D341Med (cell line): ENCODE measurements at places on chromosomes 1 and 21.

GRCh38 chr1:66250075-66250474 lies 283.9 kb upstream of the SGIP1 start:
- no peak for DNase-seq

DNA sequence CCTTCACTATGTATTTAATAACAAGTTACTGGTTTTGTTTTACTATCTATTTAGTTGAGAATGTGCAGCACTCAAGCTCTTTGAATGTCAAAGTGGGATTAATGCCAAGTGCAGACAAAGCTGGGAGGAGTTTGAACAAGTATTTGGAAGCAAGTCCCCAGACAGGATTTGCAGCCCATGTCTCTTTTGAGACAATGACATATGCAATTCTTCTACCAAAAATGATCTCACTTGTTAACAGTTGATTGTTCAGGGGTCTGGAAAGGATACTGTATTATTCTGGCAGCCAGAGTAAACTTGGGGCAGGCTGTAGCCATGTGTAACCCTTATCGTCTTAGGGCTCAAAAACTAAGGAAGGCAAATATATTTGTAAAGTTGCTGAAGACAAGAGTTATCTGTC lies 15.8 kb downstream of the COLGALT2 start:
- DNase-seq = no peak

DNA sequence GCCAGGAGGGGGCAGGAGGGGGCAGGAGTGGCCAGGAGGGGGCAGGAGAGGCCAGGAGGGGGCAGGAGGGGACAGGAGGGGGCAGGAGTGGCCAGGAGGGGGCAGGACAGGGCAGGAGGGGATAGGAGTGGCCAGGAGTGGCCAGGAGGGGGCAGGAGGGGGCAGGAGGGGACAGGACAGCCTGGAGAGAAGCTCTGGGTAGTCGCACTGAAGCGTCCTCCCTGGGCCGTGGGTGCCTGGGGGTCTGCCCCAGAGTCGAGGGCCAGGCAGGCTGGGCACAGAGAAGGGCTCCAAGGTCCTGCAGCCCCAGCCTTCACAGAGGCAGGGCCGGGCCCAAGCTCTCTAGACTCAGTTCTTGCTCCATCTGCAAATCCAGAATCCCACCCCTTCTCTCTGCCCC lies 22.9 kb downstream of the MEGF6 start:
- DNase-seq = no peak

GRCh38 chr1:3313576-3313950 lies 140.9 kb upstream of the ARHGEF16 start:
- no peak for DNase-seq

GRCh38 chr1:211280910-211281309 lies 21.7 kb downstream of the RCOR3 start:
- no peak for DNase-seq

DNA sequence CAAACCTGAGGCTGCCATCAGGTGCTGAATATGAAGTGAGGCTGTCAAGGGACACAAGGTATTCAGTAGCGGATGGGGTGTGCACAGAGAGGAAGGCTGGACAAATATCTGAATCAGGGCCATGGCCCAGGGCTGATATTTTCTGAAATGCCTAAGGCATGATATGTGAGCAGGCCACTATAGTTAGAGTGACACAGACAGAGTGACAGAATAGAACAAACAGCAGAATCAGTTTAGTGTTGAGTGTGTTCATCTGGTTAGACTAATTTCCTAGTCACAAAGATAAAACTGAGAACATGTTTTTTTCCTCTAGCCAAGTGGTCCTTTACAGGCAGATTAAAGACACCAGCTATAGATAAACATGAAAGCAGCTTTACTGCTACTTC lies 3.9 kb downstream of the OVAAL start:
- DNase-seq = no peak

DNA sequence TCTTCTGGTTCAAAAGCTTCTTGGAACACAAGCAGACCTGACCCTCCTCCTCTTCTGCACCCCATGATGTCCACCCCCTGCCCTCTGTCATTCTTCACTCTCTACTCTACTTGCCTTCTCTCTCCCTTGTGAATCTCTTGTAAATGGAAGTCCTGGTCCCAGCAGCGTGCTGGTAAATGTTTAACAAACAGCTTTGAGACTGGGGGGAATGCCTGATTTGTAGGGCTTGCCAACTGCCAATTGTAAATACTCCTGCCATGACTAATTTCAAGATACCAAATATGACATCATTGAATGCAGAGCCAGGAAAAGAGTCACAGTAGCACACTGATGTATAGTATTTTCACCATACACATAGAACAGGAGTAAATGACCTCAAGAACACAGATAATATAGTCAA lies 40.9 kb upstream of the LRRN2 start:
- peak; percentile 2 for DNase-seq

- no peak for DNase-seq
Observed at GRCh38 chr1:12507631-12508030, 110.4 kb downstream of the DHRS3 start.

DNA sequence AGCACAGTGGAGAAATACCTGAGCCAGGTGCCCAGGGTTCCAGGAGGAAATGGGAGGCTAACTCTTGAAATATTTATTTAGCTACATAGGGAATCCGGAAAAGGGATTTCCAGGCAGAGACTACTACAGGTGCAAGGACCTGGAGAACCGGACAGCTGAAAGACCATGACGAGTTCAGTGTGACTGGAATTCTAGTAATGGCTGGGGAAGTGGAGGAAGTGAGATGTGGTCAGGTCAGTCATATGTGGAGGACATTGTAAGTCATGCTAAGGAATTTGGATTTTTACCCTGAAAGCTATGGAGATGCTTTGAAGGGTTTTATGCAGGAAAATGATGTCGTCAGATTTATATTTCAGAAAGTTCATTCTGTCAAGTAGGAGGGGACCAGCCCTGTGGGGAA lies 1.8 kb downstream of the CAP1 start:
- DNase-seq = no peak

- DNase-seq = no peak
Observed at GRCh38 chr1:231591466-231591865, 35.1 kb upstream of the DISC1 start.

DNA sequence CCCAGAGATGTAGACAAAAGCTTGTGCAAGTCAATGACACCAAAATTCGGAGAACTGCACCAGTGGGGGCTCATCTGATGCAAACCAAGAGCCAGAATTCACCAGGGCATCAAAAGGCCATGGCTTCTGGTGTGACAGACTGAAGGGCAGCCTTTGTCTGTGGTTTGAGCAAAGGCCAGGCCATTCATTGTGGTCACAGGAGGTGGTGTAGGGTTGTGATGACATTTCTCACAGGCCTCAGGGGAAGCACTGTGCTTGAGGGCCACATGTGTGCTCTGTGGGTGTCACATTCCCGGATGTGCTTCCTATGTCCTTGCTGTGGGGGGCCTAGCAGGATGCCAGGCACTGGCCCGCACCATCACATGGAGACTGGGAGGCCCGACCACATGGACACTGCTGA lies 22.5 kb upstream of the KCNE1 start:
- no peak for DNase-seq

DNA sequence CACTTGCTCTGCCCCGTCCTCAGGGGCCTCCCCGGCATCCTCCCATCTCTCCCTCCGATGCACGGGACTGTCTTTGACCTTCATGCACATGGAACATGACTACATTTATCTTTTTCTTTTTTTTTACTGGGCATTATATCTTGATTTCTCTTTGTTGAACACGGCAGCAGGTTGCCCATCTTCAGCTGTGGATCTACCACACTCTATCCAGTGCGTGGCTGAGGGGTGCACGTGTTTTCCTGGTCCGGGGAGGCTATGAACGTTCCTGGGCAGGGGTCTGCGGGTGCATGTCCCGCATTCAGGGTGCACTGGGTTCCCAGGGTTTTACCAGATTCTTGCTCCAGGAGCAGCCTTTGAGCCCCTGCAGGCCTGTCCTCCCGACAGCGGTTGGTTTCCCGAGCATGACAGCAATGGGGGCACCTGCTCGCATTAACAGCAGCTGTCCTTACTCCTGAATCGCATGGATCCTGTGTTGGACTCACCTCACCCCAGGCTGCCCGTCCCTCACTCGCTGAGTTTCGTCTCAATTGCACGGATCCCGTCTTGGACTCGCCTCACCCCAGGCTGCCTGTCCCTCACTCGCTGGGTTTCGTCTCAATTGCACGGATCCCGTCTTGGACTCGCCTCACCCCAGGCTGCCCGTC lies 7.4 kb downstream of the POFUT2 start:
- no peak for DNase-seq

DNA sequence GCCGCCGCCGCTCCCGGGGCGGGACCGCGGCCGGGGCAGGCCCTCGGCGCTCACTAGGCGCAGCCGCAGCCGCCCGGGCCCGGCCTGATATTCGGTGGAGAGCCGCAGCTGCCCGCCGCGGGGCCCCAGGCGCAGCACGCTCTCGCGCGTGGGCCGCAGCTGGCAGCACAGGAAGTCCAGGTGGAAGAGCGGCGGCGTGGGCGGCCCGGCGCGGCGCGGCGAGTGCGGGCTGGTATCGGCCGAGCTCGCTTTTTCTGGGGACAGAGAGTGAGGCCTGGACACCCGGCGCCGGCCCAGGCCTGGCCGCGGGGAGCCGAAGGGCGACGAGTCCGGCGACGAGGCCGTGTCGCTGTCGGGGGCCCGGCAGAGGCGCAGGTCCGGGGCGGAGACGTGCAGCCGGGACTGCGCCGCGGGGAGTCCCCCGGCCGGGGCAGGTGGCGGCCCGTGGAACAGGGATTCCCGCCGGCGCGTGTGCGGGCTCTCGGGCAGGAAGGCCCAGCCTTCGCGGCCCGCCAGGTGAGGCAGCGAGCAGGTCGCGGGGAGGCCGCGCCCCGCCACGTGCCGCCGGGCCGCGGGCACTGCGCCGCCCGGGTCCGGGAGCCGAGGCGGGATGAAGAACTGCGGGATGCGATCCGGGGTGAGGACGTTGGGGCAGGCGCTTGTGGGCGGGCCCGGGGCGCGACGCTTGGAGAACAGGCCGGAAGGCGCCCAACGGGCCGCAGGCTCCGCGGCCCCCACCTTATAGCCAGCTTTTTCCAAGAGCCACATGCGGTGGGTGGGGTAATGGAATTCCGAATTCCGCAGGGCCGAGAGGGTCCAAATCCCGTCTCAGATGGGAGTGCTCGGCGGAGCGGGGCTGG lies 1.2 kb downstream of the C2CD4D start:
- peak; percentile 78 for DNase-seq

DNA sequence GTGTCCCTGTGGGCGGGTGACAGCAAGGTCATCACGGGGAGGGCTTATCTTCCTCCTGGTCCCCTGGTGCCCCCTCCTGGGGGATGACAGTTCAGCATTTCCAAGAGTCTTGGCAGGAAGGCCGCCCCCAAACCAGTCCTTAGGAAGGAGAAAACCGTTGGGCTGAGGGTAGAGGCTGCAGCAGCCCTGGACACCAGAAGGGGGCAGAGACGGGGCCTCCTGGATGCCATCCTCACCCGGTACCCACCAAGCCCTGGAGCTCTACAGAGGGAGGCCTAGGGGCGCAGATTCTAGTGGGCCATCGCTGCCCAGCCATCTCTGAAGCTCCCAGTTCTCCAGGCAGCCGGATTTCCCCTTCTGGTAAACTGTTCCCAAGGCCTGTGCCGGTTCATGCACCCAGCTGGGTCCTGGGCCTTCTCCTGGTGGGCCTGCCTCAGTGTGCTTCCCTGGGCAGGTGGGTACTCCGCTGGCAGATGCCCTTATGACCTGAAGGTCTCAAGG lies 14.8 kb upstream of the ZNF669 start:
- DNase-seq = peak; percentile 77

DNA sequence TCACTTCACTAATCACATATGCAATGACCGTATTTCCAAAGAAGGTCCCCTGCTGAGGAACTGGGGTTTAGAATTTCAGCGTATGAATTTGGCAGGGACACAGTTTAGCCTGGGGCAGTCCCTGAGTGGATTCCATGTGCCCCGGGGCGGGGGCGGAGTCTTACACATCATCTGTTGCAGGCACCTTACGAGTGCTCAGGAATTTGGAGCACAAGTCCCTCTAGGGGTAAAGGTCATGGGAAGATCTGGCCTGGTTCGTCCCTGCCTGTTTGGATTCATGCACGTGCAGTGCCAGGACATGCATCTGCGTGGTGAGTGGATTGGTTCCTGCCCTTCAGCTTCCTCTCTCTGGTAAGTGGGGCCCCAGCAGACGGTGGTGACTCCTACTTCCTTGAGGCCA lies 208.3 kb upstream of the C1orf174 start:
- no peak for DNase-seq

GRCh38 chr1:175482071-175482451 lies 261.3 kb downstream of the TNR start:
- no peak for DNase-seq

DNA sequence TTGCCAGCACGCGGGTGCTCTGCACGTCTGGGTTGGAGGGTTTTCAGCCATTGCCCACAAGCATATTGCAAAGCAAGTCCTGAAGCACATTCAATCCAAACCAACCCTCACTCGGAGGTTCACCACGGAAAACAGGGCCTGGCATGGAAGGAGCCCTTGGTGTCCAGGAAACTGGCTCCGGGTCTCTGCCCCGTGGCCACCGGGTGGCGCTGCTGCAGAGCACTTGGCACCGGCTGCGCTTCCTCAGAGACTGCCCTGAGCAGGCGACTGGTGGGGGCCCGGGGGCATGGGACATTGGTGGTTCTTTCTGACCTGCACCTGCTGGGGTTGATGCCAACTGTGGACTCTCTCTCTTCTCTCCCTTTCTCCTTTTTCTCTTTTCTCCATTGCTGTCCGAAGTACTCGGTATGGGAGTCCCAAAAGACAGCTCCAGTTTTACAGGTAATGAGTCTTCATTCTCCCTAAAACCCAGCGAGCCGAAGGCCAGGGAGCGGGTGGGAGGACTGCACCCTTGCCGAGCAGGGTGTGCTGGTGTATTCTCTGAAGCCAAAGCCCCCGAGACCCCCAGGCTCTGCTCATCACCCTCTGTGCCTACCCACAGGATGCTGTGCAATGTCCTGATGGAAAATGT lies 4.1 kb upstream of the KCNAB2 start:
- peak; percentile 86 for DNase-seq

- no peak for DNase-seq
Observed at GRCh38 chr1:170215072-170215885, 69.5 kb downstream of the NTMT2 start.

- DNase-seq = no peak
Observed at GRCh38 chr1:30794260-30794659, 36.7 kb upstream of the LAPTM5 start.

DNA sequence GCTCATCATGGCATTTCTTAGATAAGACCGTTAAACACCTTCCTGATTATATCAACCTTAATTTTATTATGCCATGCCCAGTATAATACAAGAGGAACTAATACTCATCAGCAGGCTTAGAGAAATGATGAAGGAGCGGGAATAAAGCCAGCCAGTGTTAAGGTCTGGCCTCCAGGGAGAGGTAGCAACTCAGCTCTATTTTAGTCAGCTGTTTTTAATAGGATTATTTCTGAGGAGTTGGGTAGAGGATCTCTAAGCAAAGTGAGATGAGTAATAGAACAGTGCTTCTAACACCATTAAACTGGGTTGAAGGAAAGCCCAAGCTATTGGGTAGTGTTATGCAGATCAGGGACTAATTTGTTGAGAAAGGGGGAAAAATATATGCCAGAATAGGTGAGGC lies 921.5 kb downstream of the TTLL7 start:
- DNase-seq = peak; percentile 50

DNA sequence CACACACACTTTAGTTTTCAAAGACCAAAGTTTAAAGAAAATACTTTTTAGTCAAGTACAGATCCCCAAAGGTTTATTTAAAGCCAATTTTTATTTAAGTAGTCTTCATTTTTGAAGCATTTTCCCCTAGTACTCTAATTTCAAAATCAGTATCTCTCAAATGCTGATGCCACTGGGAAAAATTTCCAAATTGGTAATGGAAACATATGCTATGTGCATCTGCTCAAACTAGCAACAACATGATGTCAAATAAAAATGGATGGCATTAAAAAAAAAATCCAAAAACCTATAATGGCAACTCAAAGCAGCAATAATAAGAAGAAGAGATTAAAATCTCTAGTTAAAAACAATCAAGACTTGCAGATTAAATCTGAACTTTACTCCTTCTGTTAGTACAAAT lies 58.6 kb downstream of the ZNHIT6 start:
- DNase-seq = no peak
